Cortex of kidney (tissue), 1 donor: ENCODE measurements at places on chromosomes 3 and 15.

- no peak for DNase-seq
Measured at GRCh38 chr3:34284959-34285826, 486.8 kb downstream of the PDCD6IP start.

DNA sequence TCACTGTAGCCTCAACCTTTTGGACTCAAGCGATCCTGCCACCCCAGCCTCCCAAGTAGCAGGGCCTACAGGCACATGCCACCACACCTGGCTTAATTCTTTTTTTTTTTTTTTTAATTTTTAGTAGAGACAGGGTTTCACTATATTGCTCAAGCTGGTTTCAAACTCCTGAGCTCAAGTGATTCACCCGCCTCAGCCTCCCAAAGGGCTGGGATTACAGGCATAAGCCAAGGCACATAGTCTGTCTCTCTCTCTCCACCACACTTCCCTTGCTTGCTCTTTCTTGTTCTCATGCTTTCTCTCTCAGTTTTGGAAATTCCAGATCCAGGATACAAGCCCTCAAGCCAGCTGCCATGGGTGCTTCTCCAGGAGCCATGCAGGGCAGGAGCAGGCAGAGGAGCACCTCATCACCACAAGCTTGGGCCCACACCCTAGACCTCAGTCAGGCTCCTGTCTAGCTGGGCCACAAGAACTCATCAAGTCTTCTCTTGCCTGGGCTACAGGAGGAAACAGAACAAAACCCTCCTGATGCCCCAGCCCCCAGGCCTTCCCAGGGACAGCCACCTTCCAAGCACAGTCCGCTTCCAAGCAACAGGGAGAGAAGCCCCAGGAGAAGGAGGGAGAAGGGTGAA is 145.3 kb upstream of the LPP start:
- no peak for DNase-seq

DNA sequence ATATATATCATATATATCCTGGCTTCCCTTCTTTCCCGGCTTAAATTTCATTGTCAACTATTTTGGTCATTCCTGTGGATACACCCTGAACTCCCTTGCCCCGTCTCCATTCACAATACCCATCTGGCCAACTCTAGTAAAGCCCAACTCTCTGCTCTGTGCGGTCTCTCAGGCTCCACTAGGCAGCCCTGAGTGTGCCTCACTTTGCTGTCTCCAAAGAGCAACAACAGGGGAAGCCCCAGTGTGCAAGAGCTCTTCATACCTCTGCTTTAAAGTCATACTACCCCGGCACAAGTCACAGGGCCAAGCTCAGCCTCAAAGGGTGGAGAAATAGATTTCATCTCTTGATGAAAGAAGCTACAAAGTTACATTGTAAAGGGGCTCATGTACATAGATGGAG is 18.9 kb upstream of the FEM1B start:
- no peak for DNase-seq

DNA sequence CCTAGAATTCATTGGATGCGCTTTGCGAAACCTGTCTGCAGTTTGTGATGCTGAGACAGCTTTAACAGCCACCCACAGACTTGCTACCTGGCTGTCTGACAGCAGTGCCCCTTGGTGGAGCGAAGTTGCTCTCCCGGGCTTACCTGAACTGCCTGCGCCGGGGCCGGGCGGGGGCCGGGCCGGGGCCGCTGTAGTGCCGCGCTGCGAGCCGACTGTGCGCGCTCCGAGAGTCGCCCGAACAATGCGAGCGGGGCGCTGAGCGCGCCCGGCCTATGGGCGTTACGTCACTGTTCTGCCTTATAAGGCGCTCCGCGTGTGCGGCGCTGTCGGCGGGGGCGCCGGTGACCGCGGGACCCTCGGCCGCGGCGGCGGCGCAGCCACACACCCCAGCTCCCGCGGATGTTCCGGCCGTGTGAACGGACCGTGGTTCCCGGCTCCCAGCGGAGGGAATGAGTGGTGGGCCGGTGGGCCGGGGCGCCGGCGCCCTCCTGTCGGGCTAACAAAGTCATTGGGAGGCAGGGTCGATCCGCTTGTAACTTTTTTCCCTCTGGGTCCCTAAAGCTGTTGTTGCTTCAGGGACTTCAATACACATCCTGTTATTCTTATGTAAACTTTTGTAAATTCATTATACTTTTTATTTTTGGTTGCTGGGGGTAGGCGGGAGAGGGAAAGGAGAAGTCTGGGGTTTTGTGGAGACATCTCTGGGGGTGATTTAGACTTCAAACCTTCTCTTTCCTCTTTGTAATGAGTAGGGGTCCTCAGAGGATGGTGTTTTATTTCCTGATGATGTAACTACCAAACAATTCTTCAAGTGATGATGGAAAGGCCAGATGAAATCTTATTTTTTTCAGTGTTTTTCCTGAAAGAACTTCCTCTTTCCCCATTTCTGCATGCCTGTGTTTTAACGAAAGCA is 58.5 kb downstream of the CMSS1 start:
- DNase-seq = no peak
